ENCODE measurements at places on chromosomes 2 and 18.

DNA sequence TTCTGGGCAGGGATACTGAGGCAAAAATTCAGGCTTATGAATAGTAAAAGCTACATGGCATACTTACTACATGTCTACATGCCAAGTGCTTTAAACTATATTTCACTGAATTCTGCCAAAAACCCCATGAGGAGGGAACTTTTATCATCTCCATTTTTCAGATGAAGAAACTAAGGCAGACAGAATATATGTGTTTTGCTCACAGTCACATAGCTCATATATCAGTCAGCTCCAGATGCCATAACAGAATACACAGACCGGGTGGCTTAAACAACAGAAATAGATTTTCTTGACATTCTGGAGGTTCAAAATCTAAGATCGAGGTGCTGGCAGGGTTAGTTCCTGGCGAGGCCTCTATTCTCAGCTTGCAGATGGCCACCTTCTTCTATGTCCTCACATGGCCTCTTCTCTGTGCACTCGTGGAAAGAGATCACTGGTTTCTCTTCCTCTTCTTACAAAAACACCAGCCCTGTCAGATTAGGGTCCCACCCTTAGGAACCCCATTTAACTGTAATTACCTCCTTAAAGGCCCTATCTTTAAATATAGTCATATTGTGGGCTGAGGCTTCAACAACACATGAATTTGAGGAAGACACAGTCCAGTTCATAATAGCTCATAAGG, 27.1 kb upstream of the CREB1 start:
- no peak for DNase-seq

- DNase-seq: no peak
Observed at GRCh38 chr2:157184161-157184895, 73.2 kb upstream of the GALNT5 start.

DNA sequence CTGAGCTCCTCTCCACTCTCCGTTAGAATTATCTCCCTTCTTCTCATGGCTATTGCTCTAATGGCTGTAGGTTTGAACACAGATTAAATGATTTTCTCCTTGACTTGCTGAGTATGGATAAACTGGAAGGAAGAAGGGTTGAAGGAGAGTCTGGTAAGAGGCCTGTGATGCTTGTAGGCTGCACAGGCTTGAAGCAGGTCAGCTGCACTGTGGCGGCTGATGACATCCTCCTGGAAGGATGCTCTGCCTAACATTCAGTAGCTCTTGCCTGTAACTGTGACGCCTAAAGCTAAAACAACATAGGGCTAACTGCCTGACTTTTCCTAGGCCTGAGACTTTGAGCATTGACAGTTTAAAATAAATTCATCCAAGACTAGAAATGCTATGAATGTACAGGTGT, 166.3 kb downstream of the MREG start:
- DNase-seq: no peak

DNA sequence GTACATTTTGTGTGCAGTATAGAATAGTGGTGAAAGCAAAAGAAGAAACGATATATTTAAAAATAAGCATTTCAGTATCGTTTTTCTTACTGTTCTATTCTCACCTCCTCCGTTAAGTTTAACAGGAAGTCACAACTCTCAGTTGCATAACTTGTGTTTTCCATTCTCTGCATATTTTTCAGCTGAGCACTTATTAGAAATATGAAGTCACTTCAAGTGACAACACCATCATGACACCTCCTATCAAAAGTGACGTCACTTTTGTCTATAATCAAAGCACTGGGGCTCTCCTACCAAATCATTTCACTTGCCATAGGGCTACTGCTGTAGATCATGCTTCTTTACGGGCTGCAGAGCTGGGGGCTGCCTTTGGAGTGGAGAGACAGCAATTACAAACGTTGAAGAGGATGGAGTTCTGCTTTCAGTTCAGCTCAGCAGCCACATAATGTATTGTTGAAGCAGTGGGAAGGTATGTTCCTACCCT, 36.3 kb downstream of the STAT4 start:
- DNase-seq: no peak

- no peak for DNase-seq
Observed at GRCh38 chr2:233449921-233450863, 95.9 kb downstream of the DGKD start.

- no peak for DNase-seq
Observed at GRCh38 chr2:78118037-78118436, 595.9 kb upstream of the LRRTM4 start.

- no peak for DNase-seq
Observed at GRCh38 chr18:35267161-35267651, 22.8 kb downstream of the ZSCAN30 start.

- DNase-seq: no peak
Observed at GRCh38 chr18:52236131-52236530, 103.9 kb upstream of the DCC start.

GRCh38 chr18:54284981-54285785, 15.9 kb downstream of the POLI start:
- no peak for DNase-seq

- no peak for DNase-seq
Observed at GRCh38 chr2:184359379-184359778, 238.9 kb upstream of the ZNF804A start.

GRCh38 chr2:151765760-151766410, 31.6 kb upstream of the NEB start:
- DNase-seq: no peak

DNA sequence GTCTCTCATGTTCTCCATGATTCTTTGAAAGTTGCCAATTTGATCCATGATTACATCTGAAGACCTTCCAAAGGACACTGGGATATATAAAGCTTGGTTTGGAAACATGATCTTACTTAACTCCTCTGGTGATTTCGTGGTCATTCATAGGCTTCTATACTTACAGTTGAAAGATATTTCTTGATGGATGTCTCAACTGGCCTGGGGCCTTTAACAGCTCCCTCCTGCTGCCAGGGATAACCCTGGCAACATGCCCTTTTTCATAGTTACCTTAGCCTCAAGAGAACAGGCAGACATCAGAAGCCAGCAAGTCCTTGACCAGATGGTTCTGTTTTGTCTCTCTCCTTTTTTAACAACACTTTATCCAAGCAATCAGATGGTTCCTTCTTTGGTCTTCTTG, 23.5 kb upstream of the MFF start:
- no peak for DNase-seq

DNA sequence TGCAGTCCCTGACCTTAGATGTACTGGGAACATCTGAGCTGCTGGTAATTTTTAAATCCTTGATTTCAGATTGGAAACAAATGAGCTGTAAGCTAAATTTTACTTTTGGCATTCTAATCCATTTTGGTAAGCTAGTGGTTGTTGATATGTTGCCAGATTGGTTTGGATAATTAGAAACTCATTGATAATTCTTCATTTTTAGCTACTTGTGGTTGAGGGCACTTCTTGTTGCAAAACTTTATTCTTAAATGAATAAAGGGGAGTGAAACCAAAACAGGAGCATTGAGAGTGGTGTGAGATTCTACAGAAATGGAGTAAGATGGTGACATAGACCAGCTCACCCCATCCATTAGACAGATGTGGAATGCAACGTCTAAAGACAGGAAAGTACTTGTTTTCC, 64.5 kb downstream of the ITGB1BP1 start:
- DNase-seq: no peak

GRCh38 chr2:75716406-75716805, 5.7 kb upstream of the GCFC2 start:
- DNase-seq: no peak

- no peak for DNase-seq
Observed at GRCh38 chr2:217820091-217820819, 182.5 kb downstream of the TNS1 start.

DNA sequence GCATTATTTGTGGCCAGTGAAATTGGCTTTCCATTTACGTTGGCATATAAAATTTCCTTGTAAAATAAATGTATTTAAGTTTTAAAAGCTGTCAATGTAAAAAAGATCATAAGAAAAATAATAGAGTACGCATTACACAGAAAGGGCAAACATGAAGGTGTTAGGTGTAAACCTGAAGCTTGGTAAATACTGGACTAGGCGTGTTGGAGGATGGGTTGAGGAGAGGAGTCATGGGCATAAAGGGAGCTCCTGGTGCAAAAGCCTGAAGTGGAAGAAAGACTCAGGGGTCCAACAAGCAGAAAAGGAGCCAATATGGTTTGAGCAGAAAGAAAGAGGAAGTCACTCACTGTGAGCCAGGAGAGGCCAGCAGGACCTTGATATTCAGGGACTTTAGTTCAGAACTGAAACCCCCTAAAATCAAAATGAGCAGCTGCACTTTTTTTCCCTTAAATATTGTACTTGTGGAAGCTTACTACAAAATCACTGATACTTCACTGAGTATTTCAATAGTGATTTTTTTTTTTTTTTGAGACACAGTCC, 24.4 kb downstream of the SP5 start:
- no peak for DNase-seq

DNA sequence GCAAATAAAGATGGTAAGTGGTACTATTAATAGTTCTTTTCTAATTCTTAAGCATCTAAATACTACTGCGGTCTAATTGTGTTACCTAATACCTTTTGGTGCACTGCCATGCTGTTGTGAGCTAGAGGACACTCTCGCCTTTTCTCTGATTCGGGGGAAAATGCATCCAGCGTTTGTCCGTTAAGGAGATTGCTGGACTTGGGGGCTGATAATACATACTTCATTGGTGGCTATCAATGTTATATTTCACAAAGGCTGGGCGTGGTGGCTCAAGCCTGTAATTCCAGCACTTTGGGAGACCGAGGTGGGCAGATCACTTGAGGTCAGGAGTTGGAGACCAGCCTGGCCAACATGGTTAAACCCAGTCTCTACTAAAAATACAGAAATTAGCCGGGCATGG, 141.7 kb upstream of the TWIST2 start:
- DNase-seq: no peak

DNA sequence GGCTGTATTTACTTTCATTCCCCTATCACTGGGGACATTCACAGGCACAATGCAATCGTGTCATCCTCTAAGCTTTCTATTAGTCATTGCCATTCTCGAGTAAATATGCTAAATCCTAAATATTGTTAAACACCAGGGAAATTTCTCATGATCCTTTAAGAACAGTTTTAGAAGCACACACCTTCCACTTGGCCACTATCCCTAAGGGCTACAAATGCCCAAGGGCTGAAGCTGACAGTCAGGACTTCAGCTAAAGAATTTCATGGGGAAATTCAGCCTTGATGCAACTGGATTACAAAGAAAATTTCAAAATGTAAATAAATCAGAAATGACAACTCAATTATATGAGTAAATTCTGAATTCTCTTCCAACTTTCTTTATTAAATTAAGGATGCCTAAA, 163.1 kb upstream of the PID1 start:
- DNase-seq: no peak

GRCh38 chr2:2182551-2183071, 148.5 kb downstream of the MYT1L start:
- DNase-seq: no peak

GRCh38 chr2:55033076-55033742, 17.0 kb downstream of the RTN4 start:
- DNase-seq: no peak

DNA sequence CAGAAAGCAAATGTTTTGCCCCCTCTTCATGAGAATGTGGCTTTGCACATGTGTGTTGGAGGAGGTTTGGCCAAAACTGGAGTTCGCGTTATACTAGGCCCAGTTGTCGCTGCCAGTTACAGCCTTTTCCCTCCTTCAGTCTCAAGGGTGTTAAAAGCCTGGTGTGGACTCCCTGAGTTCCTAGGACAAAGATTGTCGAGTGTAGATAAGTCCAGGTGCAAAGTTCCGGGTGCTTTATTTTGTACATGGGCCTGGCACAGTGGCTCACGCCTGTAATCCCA, 542 bp upstream of the RNF103 start:
- no peak for DNase-seq

- DNase-seq: no peak
Observed at GRCh38 chr2:101307503-101307902, 998 bp downstream of the RNF149 start.

DNA sequence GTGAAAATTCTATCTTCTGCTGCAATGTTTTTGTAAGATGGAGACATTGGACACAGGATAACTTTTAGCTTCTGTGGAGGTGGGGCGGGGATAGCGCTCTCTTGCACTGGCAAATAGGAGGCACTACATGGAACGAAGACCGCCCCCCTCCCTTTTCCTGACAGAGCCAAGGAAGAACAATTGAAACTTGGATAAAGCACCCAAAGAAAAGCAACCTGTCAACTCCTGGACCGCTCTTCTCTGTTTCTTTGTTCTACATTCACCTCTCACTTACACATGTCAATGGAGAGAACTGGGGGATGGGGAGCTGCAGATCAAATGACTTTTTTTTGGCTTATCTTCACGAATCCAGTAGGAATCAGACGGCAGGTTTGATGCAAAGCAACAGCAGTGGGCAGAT, 126.3 kb upstream of the CHAC2 start:
- no peak for DNase-seq

DNA sequence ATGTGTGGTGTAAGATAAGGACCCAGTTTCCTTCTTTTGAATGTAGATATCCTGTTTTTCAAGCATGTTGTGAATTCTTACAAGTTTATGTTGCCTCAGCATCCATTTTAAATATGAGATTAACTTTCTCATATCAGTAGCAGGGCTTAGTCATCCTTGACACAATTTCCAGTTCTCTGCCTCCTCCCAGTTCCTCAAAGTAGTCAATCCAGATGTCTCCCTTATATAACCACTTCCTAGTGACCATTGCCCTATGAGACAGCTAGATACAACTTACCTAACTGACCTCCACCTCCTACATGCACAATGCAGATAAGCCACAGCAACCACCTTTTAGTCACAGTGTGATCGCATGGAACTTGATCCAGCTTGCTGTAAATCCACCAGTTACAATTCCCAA, 269.2 kb upstream of the ZNF521 start:
- no peak for DNase-seq

DNA sequence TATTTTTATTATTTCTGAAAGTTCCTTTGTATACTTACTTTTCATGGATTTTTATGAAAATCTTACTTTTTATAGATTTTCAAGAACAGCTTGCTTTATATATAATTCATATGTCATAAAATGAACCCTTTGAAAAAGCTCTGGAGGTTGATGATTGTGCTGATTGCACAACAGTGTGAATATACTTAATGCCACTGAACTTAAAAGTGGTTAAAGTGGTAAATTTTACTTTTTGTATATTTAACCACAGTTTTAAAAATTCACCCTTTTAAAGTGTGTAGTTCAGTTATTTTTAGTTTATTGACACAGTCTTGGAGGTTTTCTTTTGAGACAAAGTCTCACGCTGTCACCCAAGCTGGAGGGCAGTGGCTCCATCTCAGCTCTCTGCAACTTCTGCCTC, 8.4 kb downstream of the SANBR start:
- DNase-seq: no peak

GRCh38 chr2:70947556-70948184, 12.0 kb downstream of the ATP6V1B1 start:
- DNase-seq: no peak

- DNase-seq: no peak
Observed at GRCh38 chr2:113273027-113273551, 5.6 kb downstream of the PAX8 start.

GRCh38 chr18:8247700-8248099, 361.5 kb upstream of the RAB12 start:
- no peak for DNase-seq

DNA sequence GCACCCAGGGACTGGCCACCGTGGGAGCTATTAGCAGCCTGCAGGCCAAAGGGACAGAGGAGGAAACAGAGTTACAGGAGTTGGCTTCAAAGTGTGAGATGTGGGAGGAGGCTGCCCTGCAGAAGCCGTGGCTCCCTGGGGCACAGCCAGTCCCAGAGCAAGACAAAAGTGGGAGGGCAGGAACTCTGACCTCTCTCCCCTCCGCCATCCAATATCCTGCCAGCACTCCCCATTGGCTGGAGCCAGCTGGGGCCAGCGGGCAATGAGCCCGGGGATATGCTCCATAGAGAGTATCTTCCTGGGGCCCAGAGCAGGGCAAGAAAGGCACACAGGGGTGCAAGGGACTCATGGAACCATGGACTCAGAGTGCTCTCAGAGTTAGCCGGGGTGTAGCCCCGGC, 143.1 kb downstream of the INHBB start:
- no peak for DNase-seq

Measured in NCI-H187 treated with DMSO at 0.1 percent for 48 hours (cell line).